ENCODE measurements at places on chromosomes 13 and 19. TPM values are rescaled to one million over a fixed set of nuclear protein-coding genes. Genes with fewer than 3 reads are reported as not detected.

- peaks cover 23% of the 10 kb centered on the region for H3K4me1 ChIP-seq
- H3K36me3 ChIP-seq: peaks cover 14% of the 10 kb centered on the region
- H3K4me3 ChIP-seq: no peak overlapping the region
- DNase-seq: no peak
- no peaks in the 10 kb centered on the region for H3K27me3 ChIP-seq
Measured at GRCh38 chr13:73939603-73940002, 194.6 kb downstream of the KLF12 start.

DNA sequence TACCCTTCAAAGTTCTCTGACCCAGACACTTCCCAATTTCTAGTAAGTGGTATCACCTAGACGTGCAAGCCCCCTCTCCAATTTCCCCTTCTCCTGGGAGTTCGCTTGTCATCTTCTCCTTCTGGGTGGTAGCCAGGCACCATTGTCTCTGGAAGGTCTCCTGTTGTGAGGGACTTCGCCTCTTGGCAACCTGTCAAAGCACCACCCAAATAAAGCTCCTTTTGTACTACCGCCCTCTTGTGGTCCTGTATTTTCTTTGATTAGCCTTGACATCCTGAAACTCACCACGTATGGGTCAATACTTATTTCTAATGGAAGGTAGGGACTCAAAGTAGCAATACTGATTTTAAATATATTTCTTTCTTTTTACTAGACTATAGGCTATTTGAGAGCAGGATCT lies 8.2 kb downstream of the GPC5 start:
- no peak overlapping the region for H3K4me3 ChIP-seq
- no peak overlapping the region for H3K27ac ChIP-seq
- DNase-seq: no peak
- H3K4me1 ChIP-seq: no peaks in the 10 kb centered on the region

GRCh38 chr13:110676595-110677587 lies 29.0 kb downstream of the CARS2 start:
- DNase-seq: peak; percentile 62
- no peak overlapping the region for H3K4me3 ChIP-seq
- no peak overlapping the region for H3K27ac ChIP-seq
- no peaks in the 10 kb centered on the region for H3K27me3 ChIP-seq

- no peaks in the 10 kb centered on the region for H3K36me3 ChIP-seq
- no peak for DNase-seq
- no peaks in the 10 kb centered on the region for H3K27me3 ChIP-seq
- peak overlapping the region; percentile 89 for H3K4me3 ChIP-seq
- H3K4me1 ChIP-seq: peaks cover 28% of the 10 kb centered on the region
- peak overlapping the region; percentile 77 for H3K27ac ChIP-seq
Measured at GRCh38 chr13:77028202-77028601, 1.2 kb upstream of the FBXL3 start.

DNA sequence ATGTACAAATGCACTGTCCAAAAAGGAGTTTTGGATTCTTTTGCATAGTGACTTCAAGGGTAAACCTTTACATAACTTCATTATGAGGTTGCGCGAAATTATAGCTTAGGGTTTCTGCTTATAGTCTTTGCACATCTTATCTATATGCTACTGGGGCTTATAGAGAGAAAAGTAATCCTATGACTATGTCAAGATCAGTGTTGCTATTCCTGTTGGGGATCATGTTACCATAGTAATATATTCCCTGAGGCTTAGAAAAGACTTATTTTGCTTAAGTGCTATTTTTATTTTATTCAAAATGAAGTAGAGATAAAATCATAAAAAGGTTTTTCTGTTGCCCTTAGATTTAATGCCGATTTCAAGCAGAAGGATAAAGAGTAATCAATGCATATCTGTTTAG lies 14.7 kb upstream of the POSTN start:
- no peaks in the 10 kb centered on the region for H3K27me3 ChIP-seq
- DNase-seq: no peak
- H3K4me3 ChIP-seq: no peak overlapping the region
- no peaks in the 10 kb centered on the region for H3K36me3 ChIP-seq
- H3K4me1 ChIP-seq: peaks cover 31% of the 10 kb centered on the region

- peak overlapping the region; percentile 94 for H3K27ac ChIP-seq
- no peaks in the 10 kb centered on the region for H3K27me3 ChIP-seq
Measured at GRCh38 chr13:33169273-33169980, 116.1 kb downstream of the STARD13 start.

GRCh38 chr13:35693134-35693784 lies 216.8 kb upstream of the MAB21L1 start:
- no peak overlapping the region for H3K4me3 ChIP-seq
- H3K27me3 ChIP-seq: no peaks in the 10 kb centered on the region
- H3K27ac ChIP-seq: no peak overlapping the region

DNA sequence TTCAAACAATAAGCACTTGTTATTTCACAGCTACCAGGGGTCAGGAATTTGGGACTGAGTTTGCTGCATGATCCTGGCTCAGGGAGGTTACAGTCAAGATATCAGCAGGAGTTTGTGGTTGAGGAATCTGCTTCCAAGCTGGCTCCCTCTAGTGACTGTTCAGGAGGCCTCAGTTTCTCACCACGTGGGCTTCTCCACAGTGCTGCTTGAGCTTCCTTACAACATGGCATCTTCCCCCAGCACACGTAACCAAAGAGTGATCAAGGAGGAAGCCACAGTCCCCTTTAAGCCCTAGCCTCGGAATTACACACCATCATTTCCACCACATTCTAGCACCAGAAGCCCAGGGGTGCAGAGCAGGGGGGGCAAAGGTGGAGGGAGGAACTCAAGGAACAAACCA lies 28.8 kb downstream of the CELF5 start:
- H3K4me1 ChIP-seq: no peaks in the 10 kb centered on the region
- H3K27ac ChIP-seq: no peak overlapping the region
- no peaks in the 10 kb centered on the region for H3K36me3 ChIP-seq
- no peak overlapping the region for H3K4me3 ChIP-seq
- no peaks in the 10 kb centered on the region for H3K27me3 ChIP-seq

GRCh38 chr13:32443111-32443510 lies 15.2 kb upstream of the N4BP2L1 start:
- no peak for DNase-seq
- no peaks in the 10 kb centered on the region for H3K4me1 ChIP-seq
- H3K4me3 ChIP-seq: no peak overlapping the region
- H3K27me3 ChIP-seq: no peaks in the 10 kb centered on the region
- H3K27ac ChIP-seq: no peak overlapping the region

- no peak overlapping the region for H3K27ac ChIP-seq
- H3K4me3 ChIP-seq: no peak overlapping the region
- peaks cover 4% of the 10 kb centered on the region for H3K36me3 ChIP-seq
Measured at GRCh38 chr19:11657307-11657706, 60.0 kb downstream of the ZNF627 start.

GRCh38 chr13:76048675-76049375 lies 412.7 kb downstream of the LMO7 start:
- H3K27ac ChIP-seq: no peak overlapping the region
- H3K36me3 ChIP-seq: no peaks in the 10 kb centered on the region
- no peaks in the 10 kb centered on the region for H3K27me3 ChIP-seq
- no peak overlapping the region for H3K4me3 ChIP-seq
- DNase-seq: no peak
- H3K4me1 ChIP-seq: no peaks in the 10 kb centered on the region

GRCh38 chr13:75945841-75946482 lies 309.8 kb downstream of the LMO7 start:
- H3K36me3 ChIP-seq: no peaks in the 10 kb centered on the region
- no peak overlapping the region for H3K4me3 ChIP-seq
- no peak for DNase-seq
- H3K4me1 ChIP-seq: no peaks in the 10 kb centered on the region
- no peaks in the 10 kb centered on the region for H3K27me3 ChIP-seq

DNA sequence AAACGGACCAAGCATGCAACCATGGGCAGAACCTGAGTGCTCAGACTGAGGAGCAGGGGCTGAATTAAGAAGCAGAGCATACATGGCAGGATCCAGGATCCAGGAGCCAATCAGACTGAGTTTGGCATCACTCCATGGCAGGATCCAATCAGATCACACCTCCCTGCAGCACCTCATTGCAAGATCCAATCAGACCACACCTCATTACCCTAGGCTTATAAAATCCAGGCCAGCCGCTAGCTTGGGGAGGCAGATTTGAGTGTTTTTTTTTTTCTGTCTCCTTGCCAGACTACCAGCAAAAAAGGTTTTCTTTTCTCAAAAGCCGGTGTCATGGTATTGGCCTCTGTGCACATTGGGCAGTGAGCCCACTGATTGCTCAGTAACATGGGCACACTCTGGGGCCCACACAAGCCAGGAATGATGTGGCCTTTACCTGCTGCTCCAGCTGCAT lies 127.9 kb upstream of the GJB6 start:
- peaks cover 11% of the 10 kb centered on the region for H3K4me1 ChIP-seq
- DNase-seq: peak; percentile 77
- no peak overlapping the region for H3K27ac ChIP-seq
- no peak overlapping the region for H3K4me3 ChIP-seq
- H3K36me3 ChIP-seq: no peaks in the 10 kb centered on the region

DNA sequence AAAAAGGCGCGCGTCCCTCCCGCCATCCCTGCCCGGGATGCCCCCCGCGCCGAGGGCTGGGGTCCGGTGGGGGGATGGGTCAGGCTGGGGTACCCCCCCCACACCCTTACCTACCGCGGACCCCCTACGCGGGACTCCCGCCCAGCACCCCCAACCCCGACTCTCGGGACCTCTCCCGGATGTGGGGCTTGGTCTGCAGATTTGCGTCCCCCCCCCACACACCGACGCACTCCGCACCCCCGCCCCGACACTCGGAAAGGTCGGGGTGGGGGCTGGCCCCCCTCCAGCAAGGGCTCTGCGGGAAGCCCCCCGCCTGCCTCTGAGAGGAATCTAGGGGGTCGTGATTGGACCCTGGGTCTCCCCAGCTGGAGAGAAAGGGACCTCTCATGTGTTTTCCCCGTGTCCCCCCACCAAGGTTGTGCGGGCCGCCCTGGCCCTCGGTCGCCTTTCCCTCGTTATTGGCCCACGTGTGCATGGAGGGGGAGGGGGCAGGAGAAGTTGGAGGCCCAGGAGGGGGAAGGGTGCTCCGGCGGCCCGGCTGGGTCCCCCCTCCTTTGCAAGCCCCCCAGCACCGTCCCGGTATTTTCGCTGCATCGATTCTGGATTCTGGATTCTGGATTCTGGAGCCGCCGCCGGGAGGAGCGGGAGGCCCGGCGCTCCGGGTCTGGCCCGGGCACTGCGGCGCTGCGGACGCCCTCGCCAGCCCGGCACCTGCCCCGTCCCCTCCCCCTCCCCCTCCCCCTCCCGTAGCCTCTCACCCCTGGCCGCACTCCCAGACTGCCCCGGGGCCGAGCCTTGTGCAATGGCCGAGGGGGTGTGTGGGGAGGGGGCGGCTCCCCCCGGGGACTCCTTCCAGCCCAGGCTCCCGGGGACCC lies 607 bp downstream of the NFIC start:
- H3K4me3 ChIP-seq: peak overlapping the region; percentile 92
- no peaks in the 10 kb centered on the region for H3K36me3 ChIP-seq
- H3K4me1 ChIP-seq: peaks cover 39% of the 10 kb centered on the region
- H3K27ac ChIP-seq: peak overlapping the region; percentile 65
- no peaks in the 10 kb centered on the region for H3K27me3 ChIP-seq
- DNase-seq: peak; percentile 90

Gene PRR20B
- total RNA-seq: not detected

Gene ONECUT3
- not detected for total RNA-seq

Gene OR7C1
- total RNA-seq: not detected

Gene CLDND2
- total RNA-seq: not detected

Gene CDX2
- total RNA-seq: not detected

Gene NLRP4
- total RNA-seq: not detected

Gene VAV1
- total RNA-seq: 0.36 TPM

Gene FAM124A
- 1.2 TPM for total RNA-seq

Gene ICAM4
- 0.29 TPM for total RNA-seq
